Inflammatory macrophage treated with lipopolysaccharide for 4 hours (primary cell): ENCODE measurements at places on chromosomes 13 and 19.

DNA sequence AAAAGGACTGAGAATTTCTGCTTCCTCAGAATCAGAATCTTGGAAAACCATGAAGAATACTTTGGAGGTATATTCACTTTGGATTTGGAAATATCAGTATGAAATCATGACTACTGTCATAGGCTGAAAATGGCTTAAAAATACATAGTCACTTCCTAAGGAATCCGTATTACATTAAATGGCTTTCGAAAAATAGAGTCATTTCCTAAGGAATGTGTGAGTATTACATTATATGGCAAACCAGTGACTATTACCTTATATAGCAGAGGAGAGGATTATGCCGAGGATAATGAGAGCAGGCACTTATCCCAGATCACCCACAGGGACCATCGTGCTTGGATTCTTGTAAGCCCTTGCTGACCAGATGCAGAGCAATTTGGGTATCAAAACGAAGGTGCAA, 1471.8 kb downstream of the EFNB2 start:
- DNase-seq, result no peak

DNA sequence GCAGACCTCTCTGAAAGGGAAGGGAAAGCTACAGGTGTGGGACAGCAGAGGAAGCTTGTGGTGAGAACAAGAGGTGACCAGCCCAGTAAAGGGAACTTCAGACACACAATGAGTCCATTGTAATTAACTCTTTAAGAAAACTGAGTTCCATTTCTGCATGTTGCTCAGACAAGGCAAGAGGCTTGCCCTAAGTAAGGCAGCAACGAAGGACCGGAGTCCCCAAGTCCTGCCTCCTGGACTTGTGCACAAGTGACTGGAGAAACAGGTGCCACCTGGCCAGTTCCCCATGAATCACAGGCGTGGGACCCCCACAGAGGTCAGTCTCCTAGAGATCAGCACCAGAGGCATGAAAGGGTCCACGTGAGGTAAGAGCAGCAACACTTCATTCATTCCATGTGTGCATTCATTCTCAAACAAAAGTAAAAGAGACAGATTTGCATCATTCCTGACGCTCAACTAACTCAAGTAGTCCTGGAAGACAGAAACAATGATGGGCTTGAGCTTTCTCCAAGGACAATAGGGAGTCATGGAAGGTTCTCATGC, 14.7 kb upstream of the SIGLEC6 start:
- no peak for DNase-seq

- DNase-seq, result no peak
These were observed 2.3 kb downstream of the ZNF414 start for GRCh38 chr19:8511573-8512101.

- DNase-seq, result no peak
These were observed 10.1 kb downstream of the NANOS3 start for GRCh38 chr19:13887018-13887436.

DNA sequence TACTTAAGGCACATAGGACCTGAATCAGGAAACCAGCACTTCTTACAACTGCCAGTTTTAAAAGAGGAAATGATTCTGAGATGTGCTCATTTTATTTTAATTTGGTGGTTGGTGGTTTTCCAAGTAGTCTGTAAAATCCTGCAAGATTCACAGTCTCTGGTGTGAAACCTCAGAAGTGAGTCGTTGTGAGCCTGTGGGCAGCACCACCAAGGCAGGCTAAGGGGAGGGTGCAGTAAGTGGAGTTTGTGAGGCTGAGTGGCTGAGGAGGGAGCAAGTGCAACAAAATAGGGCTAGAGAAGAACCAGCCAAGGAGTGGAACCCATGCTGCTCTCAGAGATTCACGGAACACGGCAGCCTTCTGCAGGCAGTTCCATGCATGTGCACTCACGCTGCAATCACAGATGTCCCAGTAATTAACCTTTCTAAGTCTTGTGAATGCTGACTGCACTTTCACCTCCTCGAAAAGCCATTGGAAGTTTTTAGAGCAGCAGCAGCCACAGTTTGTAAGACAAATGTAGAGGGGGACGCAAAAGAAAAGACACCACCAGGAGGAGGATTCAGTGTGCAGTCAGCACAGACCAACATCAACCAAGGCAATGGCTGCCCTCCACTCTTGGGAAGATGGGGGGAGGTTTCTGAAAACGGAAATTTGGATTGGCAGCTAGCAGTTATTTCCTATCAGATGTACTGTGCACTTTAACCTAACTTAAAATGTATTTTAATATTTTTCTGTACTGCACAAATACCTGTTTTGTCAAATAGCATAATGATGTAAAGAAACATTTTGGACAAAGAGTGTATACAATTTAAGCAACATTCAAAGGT, 44.9 kb downstream of the ESD start:
- DNase-seq, result peak; percentile 84

GRCh38 chr13:95573221-95573620, 20.7 kb downstream of the CLDN10 start:
- peak; percentile 21 for DNase-seq
